ENCODE measurements at places on chromosomes 1 and 21. TPM values are rescaled to one million over a fixed set of nuclear protein-coding genes. Genes with fewer than 3 reads are reported as not detected.

- DNase-seq: no peak
These were observed 4.6 kb downstream of the LAMC1 start for GRCh38 chr1:183027791-183028190.

- no peak for DNase-seq
These were observed 255.0 kb upstream of the SNX7 start for GRCh38 chr1:98406352-98407088.

GRCh38 chr1:86756062-86756406 lies 51.7 kb downstream of the SH3GLB1 start:
- no peak for DNase-seq

- no peak for DNase-seq
These were observed 1.1 kb upstream of the ARHGAP30 start for GRCh38 chr1:161070761-161071160.

- DNase-seq: no peak
These were observed 5.7 kb upstream of the SELENON start for GRCh38 chr1:25794325-25794724.

DNA sequence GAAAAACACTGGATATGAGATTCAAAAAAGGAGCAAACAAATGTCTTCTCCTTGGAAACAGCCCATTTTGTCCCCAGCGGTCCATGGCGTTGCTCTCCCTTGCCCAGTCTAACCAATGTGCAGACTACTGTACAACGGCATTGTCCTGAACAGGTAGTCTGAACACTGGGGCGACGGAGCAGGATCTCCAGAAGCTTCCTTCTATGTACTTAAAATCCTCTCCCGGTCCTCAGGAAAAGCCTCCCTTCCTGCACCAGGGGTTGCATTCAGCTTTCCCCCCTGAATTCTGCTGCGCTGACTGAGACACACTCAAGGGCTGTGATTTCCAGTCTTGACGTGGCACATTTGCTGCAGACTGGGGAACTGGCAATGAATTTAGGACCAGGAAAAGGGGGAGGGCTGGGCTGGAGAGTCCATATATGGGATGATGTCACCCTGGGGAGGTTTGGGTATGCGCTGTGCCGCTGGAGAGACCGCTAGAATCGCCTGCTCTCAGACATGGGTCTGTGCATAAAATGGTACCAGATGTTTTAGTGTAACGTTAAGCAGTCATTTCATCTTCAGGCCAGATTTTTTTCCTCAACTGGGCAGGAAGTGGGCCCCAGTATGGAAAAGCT lies 275.9 kb upstream of the C1orf105 start:
- no peak for DNase-seq

DNA sequence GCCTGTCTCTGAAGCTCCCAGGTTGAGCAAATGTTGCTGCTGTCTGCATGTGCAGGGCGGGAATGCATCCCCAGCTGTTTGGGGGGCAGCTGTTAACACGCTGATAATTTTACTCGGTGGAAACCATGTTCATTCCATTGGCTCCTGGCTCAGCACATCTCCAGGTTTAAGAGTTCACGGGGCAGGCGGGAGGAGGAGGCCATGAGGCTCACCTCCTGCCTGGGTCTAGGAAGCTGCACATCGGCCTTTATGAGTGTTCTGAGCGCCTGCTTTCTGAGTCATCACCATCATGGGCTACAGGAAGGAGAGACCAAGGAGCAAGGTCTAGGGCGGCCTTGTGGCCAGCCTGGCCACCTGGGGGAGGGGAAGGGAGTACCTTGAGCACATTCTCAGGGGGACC lies 29.7 kb downstream of the AJAP1 start:
- DNase-seq: no peak

GRCh38 chr1:24908591-24909259 lies 21.4 kb downstream of the RUNX3 start:
- no peak for DNase-seq

DNA sequence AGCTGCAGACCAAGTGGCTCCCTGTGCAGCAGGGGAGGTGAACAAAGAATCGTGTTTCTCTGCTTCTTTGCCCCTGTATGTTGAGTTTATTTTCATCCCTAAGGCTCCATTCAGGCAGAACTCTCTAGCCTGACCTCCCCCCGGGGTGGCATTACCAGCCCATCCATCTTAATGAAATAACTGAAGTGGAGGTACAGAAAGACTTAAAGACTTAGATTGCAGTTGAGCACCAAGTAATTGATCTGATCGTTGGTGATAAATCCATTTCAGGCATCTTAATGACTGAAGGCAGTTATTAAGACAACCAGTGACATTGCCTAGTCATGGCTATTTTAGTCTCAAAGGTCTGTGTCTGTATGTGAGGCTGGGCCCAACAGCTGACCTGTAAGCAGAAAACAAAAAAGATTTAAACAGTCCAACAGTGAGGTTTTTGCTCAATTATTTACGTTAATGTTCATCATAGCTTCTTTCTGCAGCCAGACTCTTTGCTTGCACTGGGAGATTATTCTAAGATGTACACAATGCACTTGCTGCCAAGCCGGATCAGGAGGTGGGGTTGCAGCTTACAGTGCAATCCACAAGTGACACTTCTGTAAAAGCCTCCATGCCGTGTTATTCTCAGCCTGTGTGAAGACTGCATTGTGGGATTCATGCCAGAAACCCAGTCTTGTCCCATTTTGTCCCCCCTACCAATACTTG lies 363.0 kb upstream of the DUSP10 start:
- DNase-seq: no peak

DNA sequence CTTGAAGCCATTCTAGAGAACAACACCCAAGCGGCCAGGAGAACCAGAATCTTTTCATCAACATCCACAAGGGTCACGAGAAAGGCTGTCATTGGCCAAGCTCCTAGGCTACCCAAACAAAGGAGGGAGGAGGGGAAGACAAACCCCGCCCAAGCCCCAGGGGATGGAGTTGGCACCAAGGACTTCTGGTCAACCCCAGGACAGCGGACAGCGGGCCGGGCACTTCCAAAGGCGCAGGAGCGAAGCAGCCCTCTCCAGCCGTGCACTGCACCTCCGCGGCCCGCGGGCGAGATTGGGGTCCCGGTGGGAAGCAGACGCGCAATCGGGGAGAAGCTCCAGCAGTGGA lies at the start of gene CLIC6:
Gene CLIC6, plus strand, starts transcription at position 192 of the 346 bp plus-strand sequence. CDS start 395 bp downstream, outside the sequence.
- no peak for DNase-seq

- no peak for DNase-seq
These were observed 599 bp upstream of the ITPKB start for GRCh38 chr1:226739696-226740065.

GRCh38 chr1:25550155-25550506 lies 6.7 kb downstream of the LDLRAP1 start:
- DNase-seq: no peak

DNA sequence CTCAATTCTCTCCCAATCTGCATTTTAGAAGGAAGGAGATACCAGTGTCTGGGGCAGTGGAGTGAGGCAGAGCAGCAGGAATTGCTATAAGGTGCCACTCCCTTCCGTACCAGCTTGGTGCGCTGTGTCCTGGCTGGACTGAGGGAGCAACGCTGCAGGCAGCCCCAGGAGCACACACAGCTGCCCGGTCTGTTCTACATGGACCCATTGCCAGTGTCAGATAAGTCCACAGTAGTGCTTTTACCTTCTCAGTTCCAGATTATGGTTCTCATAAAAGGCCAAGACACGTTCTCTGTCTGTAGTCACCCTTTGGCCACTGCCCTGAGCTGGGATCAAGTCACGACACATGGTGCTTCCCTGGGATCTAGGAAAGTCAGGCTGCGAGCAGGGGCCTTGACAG lies 44.1 kb upstream of the BARHL2 start:
- no peak for DNase-seq

DNA sequence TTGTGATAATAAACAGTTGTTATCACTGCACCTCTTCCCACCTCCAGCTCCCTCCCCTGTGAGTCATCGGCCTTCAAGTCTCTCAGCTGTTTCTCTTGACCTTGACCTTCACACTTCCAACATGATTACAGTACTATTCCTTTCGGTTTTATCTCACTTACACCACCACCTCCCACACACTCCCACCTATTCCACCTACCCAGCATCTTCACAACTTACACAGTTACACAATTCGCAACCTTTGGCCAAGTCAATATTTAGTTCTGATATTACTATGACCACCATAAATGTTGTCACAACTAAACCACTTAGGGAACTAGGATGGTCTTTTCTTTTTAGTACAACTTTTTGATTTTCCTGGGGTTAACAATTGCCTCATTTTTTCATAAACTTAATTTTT lies 60.2 kb downstream of the RIPK4 start:
- DNase-seq: no peak

DNA sequence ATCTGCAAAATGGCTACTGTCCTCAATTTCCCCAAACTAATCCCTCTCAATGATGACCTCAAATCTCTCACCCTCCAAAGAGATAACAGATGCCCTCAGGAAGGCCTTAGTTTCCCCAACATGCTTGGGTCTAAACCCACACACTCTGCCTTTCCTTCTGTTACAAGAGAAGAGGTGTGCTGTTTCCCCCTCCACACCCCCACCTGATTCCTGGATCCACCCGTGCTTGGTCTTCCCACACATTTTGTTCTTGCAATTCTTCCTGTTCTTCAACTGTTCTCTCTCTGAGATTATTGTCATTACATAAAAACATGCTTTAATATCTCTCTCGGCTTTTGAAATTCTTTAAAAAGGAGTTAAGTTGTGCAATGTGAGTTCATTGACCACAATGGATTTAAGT lies 5.7 kb upstream of the CBR3 start:
- DNase-seq: no peak

- DNase-seq: no peak
These were observed 65.4 kb downstream of the SLC35A3 start for GRCh38 chr1:100035214-100035613.

DNA sequence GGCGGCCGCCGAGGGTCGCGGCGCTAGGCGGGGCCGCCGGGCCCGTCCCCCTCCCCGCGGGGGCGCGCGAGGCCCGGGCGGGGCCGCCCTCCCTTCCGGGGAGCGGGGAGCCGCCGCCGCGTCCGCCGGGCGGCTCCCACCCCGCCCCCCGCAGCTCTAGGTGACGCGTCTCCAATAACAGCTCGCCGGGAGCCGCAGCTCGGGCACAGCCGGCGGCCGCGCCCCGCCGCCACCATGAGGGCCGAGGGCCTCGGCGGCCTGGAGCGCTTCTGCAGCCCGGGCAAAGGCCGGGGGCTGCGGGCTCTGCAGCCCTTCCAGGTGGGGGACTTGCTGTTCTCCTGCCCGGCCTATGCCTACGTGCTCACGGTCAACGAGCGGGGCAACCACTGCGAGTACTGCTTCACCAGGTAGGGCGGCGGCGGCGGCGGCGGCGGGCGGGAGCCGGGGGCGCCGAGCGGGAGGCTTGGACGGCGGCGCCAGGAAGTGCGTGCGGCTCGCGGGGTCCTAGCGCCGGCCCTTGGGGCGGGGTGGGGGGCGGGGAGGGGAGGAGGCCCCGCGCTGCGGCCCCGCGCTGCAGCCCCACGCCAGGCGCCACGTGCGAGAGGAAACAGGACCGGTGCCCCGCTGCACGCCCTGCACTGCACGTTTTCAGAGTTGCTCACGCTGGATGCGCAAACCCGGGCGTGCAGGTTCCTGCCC lies at the start of gene SMYD2:
Gene SMYD2, plus strand, starts transcription at position 139 of the 699 bp plus-strand sequence. Its CDS starts 96 bp downstream, at position 235.
- DNase-seq: no peak

DNA sequence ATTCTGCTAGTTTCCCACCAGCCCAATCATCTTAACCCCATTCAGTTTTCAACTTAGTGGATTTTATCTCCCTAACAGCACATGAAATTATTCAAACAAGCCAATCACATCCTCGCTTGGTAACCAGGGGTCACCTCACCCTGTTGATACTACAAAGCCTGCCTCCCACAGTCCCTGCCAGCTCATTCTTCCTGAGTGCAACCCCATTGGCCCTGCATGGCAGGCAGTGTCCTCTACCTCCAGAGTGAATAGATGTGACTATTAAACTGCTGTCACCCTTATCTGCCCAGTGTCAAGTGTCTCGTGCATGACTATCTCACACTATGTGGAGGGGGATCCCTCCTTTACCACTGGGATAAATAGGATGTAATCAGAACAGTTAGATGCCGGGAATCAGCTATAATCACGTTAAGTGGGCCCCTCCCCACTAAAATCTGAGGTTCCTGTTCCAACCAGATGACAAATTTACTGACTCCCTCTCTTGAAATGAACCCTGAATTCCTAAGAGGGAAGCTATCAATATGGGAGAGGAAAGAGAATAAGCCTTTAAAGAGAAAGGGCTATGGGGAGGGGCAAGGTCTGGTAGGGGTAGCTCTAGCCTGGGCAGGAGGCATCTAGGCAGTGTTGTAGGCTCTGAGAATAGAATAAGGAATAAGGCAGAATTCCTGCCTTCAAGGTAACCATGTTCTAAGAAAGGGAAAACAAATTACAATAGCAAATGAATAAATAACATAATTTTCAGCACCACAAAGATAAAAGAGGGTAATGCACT lies 155.9 kb downstream of the SLC30A10 start:
- no peak for DNase-seq

DNA sequence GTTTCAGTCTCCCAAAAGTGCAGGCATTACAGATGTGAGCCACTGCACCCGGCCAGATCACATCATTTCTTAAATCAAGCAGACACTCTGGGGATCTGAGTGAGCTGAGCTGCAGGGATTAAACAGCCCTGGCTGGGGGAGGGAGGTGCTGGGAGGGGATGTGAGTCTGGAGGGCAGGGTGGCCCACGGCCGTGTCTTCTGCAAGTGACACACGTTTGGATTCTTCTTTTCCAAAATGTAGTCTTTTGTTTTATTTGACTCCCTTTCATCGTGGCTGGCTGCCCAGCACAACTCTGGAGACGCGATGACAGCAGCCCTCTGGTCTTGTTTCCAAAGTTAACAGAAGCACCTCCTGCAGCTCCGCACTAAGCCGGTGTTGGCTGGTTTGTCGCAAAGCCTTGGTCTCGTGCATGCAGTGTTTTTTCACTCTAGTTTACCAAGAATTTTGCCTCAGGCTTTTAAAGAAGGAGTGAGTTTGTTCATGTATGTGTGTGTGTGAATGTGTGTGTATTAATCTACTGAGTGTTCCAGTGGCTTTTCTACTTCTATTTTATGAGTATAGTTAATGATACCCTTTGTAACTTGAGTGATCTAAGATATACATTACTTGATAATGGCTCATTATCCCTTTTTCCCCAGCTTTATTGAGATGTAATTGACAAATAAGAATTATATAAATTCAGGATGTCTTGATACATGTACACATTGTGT lies 2.8 kb upstream of the KRTAP10-5 start:
- DNase-seq: no peak

DNA sequence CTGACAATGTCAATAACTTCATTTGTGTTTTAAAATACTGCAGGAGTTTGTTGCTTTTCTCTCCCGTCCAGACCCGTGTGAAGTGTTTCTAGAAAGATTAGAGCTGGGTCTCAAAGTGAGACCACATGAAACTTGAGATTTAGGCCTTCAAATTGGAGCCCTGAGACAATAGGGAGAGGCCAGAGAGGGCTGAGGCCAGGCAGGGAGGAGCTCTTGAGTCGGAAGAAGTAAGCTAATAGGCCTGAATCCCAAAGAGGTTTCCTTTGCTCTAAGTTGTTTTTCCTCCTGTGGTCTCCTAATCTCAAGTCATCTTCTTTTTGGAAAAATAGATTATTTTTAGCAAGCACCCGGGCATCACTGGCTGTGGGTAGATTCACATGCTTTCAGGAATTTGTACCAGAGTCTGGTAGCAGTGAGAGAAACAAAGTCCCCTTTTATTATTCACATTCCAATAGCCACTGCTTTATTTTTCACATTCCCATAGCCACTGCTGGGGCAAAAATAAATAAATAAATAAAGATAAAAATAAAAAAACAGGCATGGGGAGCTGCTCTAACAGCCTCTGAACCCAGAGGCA lies 25.6 kb downstream of the CD244 start:
- DNase-seq: no peak

GRCh38 chr1:99619583-99619982 lies 26.3 kb upstream of the PALMD start:
- no peak for DNase-seq

The FAM131C gene
- 0.46 TPM for total RNA-seq

The FAM72C gene
- total RNA-seq: 6.2 TPM

The SASS6 gene
- 8.2 TPM for total RNA-seq

The FBLIM1 gene
- total RNA-seq: 194 TPM

The LCE3E gene
- total RNA-seq: not detected

The GIPC2 gene
- total RNA-seq: 1.5 TPM

The TP73 gene
- total RNA-seq: not detected

The PAPPA2 gene
- 0.14 TPM for total RNA-seq

Measured in epithelial cell of proximal tubule (primary cell).